CD4-positive, alpha-beta T cell treated with Interleukin-6 at 100 ng/mL for 8 hours (primary cell): ENCODE measurements at places on chromosomes 5 and 9.

DNA sequence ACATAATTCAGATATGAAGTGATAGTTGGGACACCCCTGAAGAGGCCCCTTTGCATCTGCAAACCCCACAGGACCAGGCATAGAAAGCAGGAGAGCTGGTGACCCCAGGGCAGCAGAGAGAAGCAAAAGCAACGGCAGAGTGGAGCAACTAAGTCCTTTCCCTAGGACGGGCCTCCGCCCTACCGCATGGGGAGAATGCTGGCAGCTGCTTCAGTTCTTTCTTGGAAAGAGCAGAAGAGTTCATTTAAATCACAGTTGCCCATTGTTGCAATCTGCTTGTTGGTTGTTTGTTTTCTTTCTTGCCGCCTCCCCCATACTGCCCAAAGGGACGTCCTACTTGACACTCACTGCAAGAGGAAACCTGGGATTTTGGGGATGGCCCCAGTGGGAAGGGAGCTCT lies 126.2 kb downstream of the ADAMTS16 start:
- no peak for DNase-seq

- DNase-seq = no peak
Measured at GRCh38 chr5:14186059-14186830, 43.1 kb downstream of the TRIO start.

- DNase-seq = no peak
Measured at GRCh38 chr5:62265648-62266112, 40.3 kb upstream of the KIF2A start.

DNA sequence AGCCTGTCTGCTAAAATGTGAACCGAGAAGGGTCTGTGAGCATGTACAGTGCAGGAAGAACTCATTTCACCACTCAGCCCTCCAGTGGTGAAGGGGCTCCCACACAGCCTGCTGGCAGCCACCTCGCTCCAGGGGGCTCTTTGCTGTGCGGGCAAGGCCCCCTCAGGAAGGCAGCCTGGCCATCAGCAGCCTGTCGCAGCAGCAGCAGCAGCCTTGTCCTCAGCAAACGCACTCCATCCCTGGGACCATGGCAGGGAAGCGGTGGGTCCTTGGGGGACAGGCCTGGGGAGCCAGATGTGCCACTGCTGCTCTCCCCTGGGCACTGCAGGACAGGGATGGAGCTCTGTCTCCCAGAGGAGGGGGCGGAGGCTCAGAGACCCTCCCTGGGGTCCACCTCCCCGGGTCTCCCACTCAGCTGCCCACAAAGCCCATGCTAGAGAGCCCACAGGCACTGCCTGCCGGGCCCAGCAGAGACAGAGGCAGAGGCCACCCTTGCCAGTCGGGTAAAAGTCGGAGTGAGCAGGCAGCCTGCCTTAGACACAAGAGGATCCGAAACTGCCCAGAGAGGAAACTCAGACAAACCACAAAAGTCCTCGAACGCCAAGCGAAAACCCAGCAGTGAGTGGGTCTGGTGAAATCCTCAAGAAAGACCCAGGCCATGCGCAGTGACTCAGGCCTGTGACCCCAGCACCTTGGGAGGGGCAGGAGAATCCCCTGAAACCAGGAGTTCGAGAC lies 8.0 kb downstream of the BRD3 start:
- DNase-seq = no peak

GRCh38 chr9:68832861-68833518 lies 128.0 kb downstream of the PIP5K1B start:
- DNase-seq = no peak

GRCh38 chr9:137412431-137412830 lies 10.5 kb downstream of the EXD3 start:
- DNase-seq = no peak

DNA sequence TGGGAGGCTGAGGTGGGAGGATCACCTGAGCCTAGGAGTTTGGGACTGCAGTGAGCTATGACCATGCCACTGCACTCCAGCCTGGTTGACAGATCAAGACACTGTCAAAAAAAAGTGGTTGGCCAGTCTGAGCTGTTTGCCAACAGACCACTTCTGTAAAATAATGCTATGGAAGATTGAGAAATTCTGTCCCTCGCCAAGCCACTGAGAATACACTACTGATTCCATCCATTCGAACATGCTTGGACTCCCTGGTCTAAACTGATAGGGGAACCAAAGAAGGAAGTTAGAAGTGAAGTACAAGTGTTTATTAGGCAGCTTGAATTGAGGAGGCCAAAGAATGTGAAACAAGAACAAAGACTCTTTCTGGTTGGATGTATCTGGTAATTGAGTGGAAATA lies 27.2 kb downstream of the ENC1 start:
- DNase-seq = no peak

DNA sequence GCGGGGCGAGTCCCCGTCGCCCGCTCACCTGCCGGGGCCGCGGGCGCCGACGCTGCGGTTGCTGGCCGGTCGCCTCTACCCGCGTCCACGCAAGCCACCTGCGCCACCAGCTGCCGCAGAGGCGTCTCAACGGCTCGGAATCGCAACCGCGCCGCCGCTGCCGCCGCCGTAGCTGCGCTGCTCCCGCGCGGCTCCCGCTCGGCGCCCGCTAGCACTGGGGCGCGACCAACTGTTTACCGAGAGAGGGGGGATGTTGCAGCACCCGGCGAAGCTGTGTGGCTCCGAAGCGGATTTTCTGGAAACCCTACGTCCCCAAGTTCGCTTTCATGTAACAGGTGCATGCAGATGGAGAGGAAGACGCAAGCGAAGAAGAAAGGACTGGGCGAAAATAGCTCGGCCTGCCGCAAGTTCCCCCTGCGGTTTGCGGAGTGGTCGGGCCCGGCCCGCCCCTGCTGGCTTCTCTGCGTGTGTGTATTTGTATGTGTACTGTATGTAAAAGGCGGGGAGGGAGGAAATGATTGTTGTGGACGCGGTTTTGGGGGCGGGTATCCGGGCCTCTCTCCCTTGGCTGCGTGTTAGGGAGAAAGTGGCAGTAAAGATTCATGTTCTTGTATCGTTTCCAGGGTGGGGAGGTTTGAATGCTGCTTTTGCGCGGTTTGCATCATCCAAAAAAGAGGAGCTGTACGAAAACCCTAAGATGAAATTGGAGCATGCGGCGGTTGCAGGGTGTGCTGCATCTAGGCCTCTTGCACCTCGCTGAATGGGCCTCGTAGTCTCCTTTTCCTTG lies at the start of gene PSIP1:
Gene PSIP1 (minus strand): TSS at position 182 of the 787 bp plus-strand sequence. CDS start 782 bp downstream, outside the sequence.
- DNase-seq = peak; percentile 89

DNA sequence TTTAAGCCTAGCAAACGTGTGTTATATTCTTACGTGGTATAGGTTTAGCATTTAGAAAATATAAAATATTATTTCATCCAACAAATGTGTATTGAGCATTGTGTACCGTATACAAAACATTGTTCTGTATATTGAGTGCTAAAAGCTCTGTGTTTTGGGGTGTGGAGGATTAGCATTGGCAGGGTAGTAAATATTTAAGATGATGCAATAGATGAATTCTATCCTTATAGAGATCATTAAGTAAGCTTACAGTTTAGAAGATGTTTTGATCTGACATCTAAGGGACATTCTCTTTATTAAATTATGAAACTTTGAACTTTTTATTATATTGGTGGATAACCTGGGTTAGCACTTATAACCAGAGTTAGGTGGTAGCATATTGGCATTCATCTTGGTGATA lies 48.5 kb upstream of the GLIPR2 start:
- DNase-seq = no peak

GRCh38 chr9:93642961-93643360 lies 66.6 kb downstream of the PHF2 start:
- DNase-seq = no peak

- DNase-seq = peak; percentile 31
Measured at GRCh38 chr9:35690614-35691333, 1.0 kb upstream of the TPM2 start.

GRCh38 chr9:33041432-33042188 lies 16.5 kb downstream of the DNAJA1 start:
- DNase-seq = no peak

DNA sequence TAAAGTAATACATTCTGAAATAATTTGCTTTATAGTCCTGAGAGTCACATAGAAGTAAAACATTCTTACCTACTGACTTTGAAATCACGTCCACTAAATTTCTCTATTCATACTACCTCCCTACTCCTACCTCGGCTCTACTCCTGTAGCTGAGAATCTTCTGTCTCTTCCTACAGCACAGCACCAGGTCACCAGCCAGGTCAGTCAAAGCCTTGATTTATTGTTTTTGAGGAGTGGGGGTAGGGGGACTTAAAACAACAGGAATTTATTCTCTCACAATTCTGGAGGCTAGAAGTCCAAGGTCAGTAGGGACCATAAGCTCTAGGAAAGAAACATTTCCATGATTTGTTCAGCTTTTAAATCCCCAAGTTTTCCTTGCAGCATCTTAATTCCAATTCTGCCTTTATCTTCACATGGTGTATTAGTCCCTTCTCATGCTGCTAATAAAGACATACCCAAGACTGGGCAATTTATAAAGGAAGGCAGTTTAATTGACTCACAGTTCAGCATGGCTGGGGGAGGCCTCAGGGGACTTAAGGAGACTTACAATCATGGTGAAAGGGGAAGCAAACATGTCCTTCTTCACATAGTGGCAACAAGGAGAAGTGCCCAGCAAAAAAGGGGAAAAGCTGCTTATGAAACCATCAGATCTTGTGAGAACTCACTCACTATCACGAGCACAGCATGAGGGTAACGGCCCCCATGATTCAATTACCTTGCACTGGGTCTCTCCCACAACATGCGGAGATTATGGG lies 49.6 kb upstream of the CCNG1 start:
- DNase-seq = no peak

GRCh38 chr9:82961504-82962125 lies 101.3 kb downstream of the RASEF start:
- no peak for DNase-seq

DNA sequence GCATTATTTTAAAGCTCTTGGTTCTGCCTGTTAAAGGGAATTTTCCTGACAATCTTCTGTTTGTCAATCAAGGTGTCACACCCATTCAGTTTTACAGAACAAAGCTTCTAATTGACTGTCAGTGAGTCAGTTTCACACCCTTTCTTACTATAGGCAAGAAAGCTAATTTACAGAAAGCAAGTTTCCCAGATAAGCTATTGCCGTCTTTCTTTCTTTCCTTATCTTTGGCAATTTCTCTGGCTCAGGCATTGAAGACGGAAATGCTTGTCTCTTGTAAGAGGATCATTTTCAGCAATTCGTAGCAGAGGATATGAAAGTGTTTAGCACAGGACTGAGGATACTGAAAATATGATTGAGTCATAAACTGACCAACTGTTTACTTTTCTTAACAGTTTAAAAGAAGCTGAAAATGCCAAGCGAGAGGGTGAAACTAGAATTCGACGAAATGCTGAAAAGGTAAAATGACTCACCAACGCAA lies 27.0 kb downstream of the SPINK5 start:
- no peak for DNase-seq

DNA sequence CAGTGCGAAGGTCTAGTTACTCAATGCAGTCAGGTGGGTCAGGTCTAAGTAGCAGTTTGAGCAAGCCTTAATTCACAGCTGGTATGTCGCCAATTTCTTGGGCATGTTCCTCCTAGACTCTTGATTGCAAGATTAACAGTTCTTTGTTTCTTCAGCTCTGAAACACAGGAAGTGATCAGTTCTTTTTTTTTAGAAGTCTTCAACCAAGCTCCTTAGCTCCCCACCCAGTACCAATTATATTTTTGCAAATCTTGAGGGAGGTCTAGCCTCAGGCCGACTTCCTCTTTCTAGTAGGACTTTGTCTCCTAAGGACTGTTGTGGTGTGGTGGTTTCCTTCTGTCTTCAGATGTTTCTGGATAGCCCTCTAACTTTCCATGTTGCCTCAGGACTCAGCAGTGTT lies 2054.2 kb downstream of the MAT2B start:
- DNase-seq = no peak

- no peak for DNase-seq
Measured at GRCh38 chr9:120713257-120714087, 798 bp downstream of the MEGF9 start.

DNA sequence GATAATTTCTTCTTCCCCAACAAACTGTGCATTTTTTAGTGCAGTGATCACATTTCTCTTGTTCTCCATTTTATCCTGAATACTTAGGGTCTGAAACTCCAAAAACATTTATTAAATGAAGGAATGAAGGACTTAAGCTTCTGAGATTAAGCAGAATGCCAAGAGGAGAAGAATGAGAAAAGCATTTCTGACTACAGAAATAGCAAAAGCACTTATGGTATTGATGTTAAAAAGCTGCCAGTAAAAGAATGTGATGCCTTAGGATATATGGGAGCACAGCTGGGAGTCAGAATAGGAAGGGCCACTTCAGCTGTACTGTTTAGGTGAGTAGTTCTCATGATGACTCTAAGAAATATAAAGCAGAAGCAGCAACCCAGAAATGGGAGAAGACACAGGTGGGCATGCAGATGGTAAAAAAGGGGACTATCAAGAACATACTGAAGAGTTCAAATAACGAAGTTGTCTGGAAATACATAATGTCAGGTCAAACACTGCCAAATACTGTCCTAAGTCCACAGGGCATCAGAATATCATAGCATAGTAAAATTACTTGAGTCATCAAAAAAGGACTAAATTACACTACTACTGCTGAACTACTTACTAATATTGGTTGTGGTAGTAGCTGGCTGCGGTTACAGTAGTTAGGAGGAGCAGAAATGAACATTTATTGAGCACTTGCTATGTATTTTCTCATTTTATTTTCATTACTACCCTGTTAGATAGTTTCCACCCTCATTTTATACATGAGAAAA lies 132.7 kb downstream of the MAPKAP1 start:
- DNase-seq = no peak

- no peak for DNase-seq
Measured at GRCh38 chr5:181043285-181044092, 3.4 kb downstream of the BTNL9 start.

DNA sequence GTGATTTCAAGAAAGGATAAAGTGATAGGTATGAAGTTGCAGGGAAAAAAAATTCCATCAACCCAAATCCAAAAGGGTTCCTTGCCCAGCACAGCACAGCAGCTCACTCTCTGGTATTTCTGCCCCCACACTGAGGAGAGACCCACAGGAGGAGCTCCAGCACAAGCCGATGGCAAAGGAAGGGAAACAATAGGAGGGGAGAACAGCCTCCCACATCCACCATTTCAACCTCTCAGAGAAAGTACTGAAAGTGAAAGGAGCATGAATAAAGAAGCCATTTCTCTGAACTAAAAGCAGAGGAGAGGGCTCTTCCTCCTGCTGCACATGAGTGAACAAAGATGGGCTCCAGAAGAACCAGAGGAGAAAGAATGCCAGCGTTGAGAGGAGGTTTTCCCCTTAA lies 54.9 kb upstream of the ZSWIM6 start:
- no peak for DNase-seq

GRCh38 chr9:135514342-135515082 lies 6.7 kb upstream of the LCN1 start:
- DNase-seq = no peak

DNA sequence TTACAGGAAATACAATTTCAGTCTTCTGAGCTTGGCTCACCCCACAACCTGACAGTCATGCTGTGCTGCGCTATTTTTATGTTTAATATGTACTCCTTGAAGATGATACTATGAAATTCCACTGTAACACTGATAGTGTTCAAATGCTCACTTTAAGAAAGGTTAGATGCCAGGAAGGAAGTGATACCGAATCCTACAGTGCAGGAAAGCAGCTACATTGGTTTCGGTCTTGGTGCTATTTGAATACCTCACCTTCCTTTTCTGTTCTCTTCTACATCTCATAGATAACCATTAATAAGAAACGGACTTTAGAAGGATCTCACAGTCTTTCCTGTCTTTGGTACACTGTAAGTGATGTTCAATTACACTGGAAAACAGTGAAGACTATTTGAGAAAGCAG lies 117.6 kb downstream of the SEMA5A start:
- no peak for DNase-seq
